ENCODE measurements at places on chromosomes 4 and X.

- no peak for DNase-seq
- H3K27me3 ChIP-seq = no peaks in the 10 kb centered on the region
- H3K4me1 ChIP-seq = no peaks in the 10 kb centered on the region
- H3K27ac ChIP-seq = no peak overlapping the region
- H3K4me3 ChIP-seq = no peak overlapping the region
Observed at GRCh38 chr4:5114950-5115349, 63.7 kb downstream of the STK32B start.

GRCh38 chr4:106698621-106699195, 330.1 kb upstream of the GIMD1 start:
- no peak overlapping the region for H3K27ac ChIP-seq
- DNase-seq = no peak
- no peaks in the 10 kb centered on the region for H3K36me3 ChIP-seq

GRCh38 chr4:176981551-176981950, 188.8 kb upstream of the VEGFC start:
- H3K36me3 ChIP-seq = no peaks in the 10 kb centered on the region
- no peaks in the 10 kb centered on the region for H3K4me1 ChIP-seq
- DNase-seq = no peak
- H3K27me3 ChIP-seq = no peaks in the 10 kb centered on the region
- no peak overlapping the region for H3K27ac ChIP-seq

DNA sequence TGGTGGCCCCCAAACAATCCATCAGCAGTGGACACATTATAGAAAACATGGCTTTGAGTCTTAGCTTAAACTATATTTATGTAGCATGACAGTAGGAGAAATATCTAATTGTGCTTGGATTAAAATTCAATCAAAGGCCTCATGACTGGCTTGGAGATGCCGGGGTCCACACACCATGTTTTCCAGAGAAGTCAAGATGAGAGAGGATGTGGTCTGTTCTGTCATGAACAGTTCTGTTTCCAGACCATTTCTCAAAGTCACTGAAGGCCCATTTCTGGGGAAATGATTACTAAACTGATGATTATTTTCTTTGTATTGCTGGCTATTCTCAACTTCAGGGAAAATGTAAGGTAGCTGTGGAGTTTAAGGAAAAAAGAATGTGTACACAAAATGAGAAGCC, 76.3 kb downstream of the C4orf51 start:
- H3K27me3 ChIP-seq = no peaks in the 10 kb centered on the region
- no peaks in the 10 kb centered on the region for H3K4me1 ChIP-seq

- H3K4me1 ChIP-seq = no peaks in the 10 kb centered on the region
- no peaks in the 10 kb centered on the region for H3K36me3 ChIP-seq
- no peak for DNase-seq
- no peak overlapping the region for H3K27ac ChIP-seq
- no peaks in the 10 kb centered on the region for H3K27me3 ChIP-seq
Observed at GRCh38 chr4:127518046-127518445, 114.7 kb upstream of the INTU start.

DNA sequence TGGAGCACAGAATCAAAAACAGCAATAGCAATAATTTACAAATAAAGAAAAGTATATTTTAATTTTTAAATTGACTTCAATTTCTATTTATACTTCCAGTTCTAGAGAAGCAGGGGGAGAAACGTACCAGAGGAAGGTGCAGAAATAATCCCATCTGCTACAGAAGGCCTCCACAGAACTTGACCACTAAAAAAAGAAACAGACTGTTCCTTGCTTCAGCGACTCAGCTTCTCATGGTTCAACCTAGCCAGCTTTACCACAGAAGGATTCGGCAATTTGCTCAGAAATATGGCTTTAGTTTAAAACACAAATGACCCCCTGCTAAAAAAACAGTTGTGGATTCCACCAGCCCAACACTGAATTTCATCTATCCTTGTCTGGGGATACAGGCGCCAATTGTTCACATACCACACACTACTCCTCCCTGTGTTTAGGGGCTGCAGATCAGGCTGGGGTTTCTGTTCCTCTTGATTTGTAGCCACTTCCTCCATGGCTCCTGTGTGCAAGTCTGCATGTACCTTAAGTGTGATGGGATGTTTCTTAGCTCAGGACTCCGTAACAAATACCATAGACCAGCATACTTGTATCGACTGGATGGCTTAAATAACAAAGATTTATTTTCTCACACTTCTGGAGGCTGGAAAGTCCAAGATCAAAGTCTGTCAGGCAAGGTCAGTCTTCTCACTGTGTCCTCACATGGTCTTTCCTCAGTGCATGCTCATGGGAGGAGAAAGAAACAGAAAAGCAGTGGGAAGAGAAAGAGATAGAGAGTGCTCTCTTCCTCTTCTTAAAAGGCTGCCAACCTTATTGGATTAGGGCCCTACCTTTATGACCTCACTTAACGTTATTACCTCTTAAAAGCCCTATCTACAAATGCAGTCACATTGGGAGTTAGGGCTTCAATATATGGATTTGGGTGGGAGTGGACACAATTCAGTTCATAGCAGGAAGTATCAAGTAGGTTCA, 79.1 kb downstream of the AMOT start:
- no peaks in the 10 kb centered on the region for H3K27me3 ChIP-seq
- H3K4me3 ChIP-seq = no peak overlapping the region
- no peaks in the 10 kb centered on the region for H3K4me1 ChIP-seq

GRCh38 chr4:41712425-41712824, 36.1 kb downstream of the PHOX2B start:
- H3K4me1 ChIP-seq = no peaks in the 10 kb centered on the region
- no peak overlapping the region for H3K4me3 ChIP-seq
- no peak for DNase-seq

DNA sequence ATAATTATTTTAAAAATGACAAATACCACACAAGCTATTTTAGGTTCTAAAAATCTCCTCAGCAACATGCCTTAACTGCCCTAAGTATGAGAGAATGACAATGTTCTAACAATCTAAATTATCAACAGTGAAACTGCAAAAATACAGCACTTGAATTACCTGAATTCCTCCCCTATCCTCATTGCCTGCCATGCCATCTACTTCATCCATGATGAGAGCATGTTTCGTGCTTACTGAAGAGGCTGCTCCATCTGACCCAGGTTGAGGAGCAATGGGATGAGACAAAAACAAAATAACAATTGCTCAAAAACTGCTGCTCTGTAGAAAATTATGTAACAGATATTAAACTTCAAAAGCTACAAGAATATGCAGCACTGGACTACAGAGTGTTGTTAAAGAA, 63.3 kb downstream of the RFC1 start:
- H3K4me1 ChIP-seq = no peaks in the 10 kb centered on the region
- no peak for DNase-seq
- peaks cover 92% of the 10 kb centered on the region for H3K36me3 ChIP-seq
- H3K4me3 ChIP-seq = no peak overlapping the region
- H3K27ac ChIP-seq = no peak overlapping the region

GRCh38 chrX:821327-822107, 190.9 kb downstream of the SHOX start:
- H3K27me3 ChIP-seq = no peaks in the 10 kb centered on the region
- H3K4me1 ChIP-seq = no peaks in the 10 kb centered on the region
- DNase-seq = no peak
- no peaks in the 10 kb centered on the region for H3K36me3 ChIP-seq
- no peak overlapping the region for H3K4me3 ChIP-seq

DNA sequence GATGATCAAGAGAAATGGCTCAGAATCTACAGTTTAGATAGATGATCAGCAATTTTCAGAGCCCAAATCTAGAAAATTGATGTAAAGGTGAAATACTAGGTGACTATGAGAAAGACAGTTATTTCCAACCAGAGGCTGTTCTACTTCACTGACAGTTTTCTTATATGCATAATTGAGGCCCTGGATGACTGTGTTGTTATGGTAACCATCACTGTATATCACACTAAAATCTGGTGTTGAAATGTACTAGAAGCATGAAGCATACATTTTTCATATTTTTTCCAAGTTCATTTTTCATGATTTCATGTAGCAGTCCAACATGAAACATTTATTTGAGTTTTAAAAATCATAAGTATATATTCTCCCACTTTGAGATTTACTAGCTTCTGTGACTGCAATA, 87.4 kb downstream of the ATXN3L start:
- no peaks in the 10 kb centered on the region for H3K4me1 ChIP-seq
- H3K36me3 ChIP-seq = no peaks in the 10 kb centered on the region
- H3K4me3 ChIP-seq = no peak overlapping the region
- no peak overlapping the region for H3K27ac ChIP-seq
- DNase-seq = no peak
